ENCODE measurements at places on chromosomes 5 and 9.

GRCh38 chr9:128152133-128153059 lies 3.1 kb downstream of the LCN2 start:
- no peak for DNase-seq

DNA sequence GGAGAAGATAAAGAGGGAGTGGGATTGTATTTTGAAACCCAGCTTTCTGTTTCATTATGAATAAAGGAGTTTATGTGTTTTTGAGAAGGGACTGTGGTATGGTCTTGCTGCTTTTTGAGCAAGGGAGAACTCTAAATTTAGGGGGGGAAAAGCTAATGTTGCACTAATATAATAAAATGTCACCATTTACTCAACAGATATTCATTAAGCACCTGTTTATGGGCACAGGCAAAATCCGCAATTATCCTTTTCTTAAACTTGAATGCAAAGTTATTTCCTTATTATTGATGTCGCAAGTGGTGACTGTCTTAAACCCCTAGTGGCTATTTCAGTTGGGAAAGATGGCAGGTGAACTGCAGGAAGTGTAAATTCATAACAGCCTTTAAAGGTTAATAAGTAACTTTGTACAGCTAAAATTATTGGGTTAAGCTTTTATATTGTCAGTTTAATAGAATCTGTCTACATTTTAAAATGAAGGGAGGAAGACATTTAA lies 1.5 kb downstream of the CDC42SE2 start:
- DNase-seq = no peak

DNA sequence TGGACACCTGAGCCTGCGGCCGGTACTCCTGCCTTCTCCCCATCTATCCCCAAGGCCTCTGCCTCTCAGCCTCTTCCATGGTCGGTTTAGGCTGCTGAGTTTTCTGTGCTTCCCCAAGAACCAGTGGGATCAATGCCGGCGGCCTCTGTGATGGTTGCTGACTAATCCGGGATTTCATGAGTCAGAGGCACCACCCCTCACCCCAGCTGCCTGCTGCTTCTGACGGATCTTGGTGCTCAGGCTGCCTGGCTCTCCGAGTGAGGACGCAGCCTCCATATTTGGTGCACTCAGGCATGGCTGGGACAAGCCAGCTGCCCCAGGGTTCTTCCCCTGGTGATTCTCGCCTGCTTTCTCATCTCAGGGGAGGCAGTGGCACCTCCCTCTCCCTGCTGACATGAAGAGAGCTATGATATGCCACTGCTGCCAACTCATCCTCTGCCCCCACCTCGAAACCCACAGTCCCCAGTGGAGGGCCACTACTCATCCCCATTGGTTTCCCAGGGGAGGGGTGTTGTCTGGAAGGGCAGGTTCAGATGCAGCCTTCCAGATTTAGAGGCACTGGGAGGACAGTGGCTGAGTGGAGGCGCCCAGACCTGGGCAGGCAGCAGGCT lies 3.3 kb upstream of the MAN1B1 start:
- DNase-seq = no peak

DNA sequence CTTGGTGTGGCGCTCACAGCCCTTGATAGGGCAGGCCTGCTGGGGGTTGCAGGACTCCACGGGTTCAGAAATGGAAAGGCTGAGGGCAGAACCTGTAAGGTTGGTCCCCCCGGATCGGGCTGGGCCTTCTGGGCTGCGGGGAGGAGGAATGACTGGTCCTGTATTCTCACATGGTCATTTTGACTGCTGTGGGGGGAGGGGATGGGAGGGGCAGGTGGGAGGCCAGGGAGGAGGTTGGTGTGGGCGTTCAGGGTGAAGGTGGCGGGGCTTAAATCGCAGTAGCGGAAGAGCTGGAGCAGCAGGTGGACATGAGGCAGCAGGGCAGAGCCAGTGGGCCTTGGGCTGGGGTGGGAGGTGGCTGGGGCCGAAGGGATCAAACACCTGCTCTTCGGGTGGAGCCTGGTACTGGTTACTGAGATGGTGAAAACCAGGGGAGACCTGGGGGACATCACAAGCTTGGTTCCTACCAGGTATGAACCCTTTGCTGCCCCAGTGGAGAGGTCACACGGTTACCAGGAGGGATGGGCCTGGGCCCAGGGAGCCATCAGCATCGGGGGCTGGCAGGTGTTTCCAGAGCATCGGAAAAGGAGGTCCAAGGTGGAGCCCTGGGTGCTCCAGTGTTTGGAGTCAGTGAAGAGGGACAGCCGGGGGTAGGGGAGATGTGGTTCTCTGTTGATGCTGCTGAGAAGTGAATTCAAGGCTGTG lies 1.8 kb downstream of the MRPS2 start:
- no peak for DNase-seq

- DNase-seq = no peak
Observed at GRCh38 chr9:92730897-92731296, 33.7 kb downstream of the BICD2 start.

DNA sequence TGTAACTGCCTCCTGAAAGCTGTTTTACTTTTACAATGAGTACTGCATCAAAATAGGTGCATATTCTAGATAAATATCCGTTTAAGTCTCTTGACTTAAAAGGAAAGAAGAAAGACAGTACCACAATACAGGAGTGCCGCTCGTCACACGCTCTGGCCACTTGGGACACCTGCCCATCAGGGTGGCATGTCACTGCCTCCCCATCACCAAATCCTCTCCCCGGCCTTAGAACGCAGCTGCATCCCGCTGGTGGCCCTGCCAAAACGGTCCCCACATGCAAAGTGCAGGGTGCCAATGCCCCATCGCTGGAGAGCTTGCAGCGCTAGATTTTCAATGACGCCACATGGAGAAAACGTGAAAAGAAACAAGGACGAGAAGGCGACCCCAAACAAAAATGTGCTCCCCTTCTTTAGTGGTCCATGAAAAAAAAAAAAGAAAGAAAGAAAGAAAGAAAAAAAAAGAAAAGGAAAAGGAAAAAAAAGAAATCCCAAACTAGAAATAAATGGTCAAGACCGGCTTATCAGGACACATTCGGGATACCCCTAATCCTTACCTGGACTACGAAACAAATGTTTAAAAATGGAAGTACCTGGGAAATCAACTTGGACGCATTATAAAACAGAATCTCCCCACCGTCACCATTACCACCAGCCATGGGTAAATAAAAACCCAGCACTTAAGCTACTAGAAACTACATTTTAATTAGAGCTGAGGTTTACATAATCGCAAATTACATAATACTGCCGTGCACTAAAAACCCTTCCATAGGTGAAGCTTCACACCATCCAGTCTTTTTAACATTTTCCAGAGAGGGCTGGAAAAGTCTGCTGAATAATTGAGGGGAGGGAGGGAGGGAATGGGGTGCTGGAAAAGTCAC lies 1.0 kb downstream of the ANKH start:
- DNase-seq = peak; percentile 24

DNA sequence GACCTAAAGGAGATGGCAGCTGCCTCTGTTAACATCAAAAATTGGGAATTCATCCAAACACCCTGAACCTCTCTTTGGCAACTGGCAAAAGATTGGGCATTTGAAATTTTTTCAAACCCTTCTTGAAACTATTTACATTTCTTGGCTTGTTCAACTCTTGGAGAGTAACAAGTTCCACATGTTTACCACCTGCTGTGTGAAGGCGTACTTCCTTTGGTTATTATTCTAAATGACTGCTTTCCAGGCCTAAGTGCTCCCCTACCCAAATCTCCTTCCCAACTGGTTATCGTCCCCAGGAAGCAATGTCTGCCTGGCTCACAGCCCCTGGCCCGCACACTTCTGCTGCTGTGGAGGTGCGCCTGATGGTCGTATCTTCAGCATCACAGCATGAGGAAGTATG lies 422.7 kb downstream of the DMAC1 start:
- DNase-seq = no peak

DNA sequence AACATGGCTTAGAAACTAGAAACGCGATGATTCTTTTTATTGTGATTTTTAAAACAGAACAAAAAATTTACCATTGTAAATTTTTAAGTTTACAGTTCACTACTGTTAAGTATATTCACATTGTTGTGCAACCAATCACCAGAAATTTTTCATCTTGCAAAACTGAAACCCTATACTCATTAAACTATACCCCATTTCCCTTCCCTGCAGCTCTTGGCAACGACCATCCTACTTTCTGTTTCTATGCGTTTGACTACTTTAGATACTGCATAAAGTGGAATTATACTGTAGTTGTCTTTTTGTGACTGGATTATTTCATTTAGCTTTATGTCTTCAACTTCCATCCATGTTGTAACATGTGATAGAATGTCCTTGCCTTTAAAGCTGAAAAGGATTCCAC lies 52.5 kb downstream of the SPOCK1 start:
- DNase-seq = no peak

DNA sequence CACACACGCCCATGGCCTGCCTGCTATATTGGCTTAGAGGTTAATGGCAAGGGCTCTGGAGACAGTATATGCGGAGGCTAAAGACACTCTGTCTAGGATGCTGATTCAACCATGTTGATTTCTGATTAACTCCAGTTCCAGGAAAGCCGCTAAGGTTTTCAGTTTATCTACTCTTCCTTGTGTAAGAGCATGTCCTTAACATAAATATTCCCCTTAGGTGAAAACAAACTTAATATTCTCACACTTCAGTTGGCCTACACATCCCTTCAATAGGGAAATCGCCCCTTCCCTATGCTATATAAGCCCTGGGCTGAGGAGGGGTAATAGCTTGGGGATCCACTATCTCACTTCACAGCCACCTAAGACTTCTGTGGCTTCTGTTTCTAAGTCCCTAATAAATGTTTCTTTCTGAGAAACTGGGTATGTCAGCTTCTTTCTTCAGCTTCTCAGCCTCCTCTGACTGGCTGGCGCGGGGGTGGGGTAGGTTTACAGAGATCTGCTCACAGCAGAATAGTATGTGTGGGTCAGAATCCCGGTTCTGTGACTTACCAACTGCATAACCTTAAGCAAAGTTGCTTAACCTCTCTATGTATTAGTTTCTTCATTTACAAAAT lies 4.3 kb upstream of the GPX3 start:
- DNase-seq = no peak

- no peak for DNase-seq
Observed at GRCh38 chr9:35338086-35338485, 151.8 kb upstream of the RUSC2 start.

- DNase-seq = peak; percentile 55
Observed at GRCh38 chr5:43000111-43000840, 39.8 kb downstream of the ANXA2R start.

- DNase-seq = no peak
Observed at GRCh38 chr9:38700695-38701094, 19.2 kb downstream of the FAM240B start.

DNA sequence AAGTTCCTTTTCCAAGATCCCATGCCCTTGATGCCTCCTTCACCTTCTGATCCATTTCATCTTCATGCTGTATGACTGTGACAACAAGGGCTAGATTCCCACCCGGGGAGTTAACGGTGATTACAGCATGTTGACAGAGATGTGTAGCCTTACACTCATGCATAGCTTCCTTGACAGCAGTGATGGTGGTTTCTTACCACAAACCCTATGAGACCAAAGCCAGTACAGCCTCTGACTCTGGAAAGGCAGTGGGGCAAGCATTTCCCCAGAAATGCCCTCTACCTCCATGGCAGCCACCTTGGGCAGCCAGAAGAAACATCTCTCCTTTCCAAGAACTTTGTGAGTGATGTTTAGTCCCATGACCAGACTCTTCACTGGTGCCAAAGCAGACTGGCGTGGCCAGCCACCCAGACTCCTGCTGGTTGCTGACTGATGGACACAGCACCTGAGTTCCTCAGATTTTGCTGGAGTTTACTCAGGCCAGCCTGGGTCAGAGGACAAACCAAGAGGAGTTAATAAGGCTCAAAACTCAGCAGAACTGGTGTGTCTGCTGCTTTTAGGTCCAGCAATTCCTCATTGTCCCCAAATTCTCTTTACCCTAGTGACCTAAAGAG lies 199.7 kb upstream of the SLC27A6 start:
- no peak for DNase-seq

GRCh38 chr9:27504259-27504658 lies 19.8 kb upstream of the IFNK start:
- no peak for DNase-seq

DNA sequence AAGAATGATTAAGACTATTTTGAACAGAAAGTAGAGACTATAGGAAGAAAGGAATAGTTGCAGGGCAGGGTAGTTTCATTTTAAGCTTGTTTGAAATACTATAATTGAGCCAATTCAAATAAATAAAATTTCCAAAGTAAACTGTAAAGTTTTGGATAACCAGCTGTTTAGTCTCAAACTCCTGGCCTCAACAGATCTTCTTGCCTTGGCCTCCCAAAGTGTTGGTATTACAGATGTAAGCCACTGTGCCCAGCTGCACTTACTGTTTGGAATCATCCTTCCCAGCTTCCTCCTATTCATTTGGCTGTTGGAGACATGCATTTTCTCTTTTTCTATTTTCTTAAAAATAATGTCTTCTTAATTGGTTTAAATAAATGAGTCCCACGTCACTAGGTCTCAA lies 231.0 kb downstream of the NNT start:
- DNase-seq = no peak

- no peak for DNase-seq
Observed at GRCh38 chr5:175388531-175388930, 55.5 kb downstream of the DRD1 start.

GRCh38 chr5:27038476-27038875 lies at the start of gene CDH9:
Gene CDH9, minus strand, starts transcription at chr5:27038586. Its CDS starts 50,253 bp downstream, at chr5:26988333.
- peak; percentile 14 for DNase-seq

GRCh38 chr9:35108946-35109575 lies 6.1 kb upstream of the STOML2 start:
- DNase-seq = no peak

- DNase-seq = no peak
Observed at GRCh38 chr9:93318480-93318879, 133.0 kb upstream of the FAM120A start.

- DNase-seq = no peak
Observed at GRCh38 chr5:3339092-3339797, 256.4 kb upstream of the IRX1 start.

- no peak for DNase-seq
Observed at GRCh38 chr5:127452626-127453025, 64.8 kb upstream of the PRRC1 start.

DNA sequence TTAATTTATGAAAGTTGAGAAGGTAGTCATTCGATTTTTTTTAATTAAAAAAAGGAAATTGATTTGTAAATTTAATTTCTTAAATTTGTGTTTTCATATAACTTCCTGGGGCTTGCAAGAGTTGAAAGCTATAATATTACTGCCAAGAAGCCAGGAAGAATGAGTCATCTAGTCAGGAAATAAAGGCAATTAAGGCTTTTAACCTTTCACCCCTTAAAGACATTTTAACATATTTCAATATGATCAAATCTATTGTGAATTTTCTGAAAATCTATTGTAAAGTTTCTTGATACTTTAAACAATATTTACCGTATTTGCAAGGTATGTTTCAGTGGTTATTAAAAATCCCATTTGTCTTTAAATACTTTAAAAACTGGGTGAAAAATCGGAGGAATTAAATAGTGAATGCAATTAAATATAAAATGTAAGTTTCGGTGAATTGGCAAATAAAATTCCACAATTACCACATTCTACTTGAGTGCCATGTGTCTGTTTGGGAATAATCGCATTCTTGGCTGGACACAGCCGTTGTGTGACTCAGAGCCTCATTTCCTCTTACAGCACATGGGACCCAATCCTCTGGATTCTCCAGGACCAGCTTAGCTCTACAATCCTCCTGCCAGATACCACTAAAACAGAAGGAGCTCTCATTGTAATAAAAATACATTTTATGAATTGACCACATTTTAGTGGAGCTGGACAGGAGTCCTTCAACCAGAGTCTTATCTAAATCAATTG lies 310.7 kb downstream of the HCN1 start:
- DNase-seq = no peak

GRCh38 chr9:108270051-108270450 lies 585.7 kb downstream of the ACTL7B start:
- no peak for DNase-seq
